ENCODE measurements at places on chromosomes 5 and 9.

DNA sequence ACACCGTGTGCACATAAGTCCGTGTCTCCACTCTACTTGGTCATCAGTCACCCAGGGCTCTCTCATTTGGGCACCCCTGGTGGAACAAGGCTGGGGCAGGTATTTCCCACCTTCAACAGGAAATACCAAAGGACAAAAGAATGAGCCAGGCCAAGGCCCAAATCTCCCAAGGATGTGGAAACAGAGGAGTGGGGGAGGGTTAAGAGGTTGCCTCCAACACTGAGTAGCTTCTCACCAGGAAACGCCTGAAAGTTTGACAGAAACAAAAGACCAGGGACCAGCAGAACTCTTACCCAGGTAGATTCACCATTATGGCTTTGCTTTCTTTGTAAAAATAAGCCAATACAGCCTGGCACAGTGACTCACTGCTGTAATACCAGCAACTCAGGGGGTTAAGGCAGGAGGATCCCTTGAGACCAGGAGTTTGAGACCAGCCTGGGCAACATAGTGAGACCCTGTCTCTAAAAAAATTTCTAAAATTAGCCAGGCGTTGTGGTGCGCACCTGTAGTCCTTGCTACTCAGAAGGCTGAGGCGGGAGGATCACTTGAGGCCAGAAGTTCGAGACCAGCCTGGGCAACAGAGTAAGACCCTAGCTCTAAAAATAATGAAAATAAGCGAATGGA is 12.7 kb downstream of the SLC1A3 start:
- no peak for DNase-seq

- DNase-seq = no peak
These were observed 216.3 kb downstream of the GADD45G start for GRCh38 chr9:89821081-89821480.

- DNase-seq = no peak
These were observed 9.5 kb downstream of the FBXO10 start for GRCh38 chr9:37566716-37567115.

GRCh38 chr9:90803860-90804593 is 2.4 kb downstream of the SYK start:
- DNase-seq = no peak

GRCh38 chr5:15092801-15093200 is 221.2 kb upstream of the ANKH start:
- no peak for DNase-seq

DNA sequence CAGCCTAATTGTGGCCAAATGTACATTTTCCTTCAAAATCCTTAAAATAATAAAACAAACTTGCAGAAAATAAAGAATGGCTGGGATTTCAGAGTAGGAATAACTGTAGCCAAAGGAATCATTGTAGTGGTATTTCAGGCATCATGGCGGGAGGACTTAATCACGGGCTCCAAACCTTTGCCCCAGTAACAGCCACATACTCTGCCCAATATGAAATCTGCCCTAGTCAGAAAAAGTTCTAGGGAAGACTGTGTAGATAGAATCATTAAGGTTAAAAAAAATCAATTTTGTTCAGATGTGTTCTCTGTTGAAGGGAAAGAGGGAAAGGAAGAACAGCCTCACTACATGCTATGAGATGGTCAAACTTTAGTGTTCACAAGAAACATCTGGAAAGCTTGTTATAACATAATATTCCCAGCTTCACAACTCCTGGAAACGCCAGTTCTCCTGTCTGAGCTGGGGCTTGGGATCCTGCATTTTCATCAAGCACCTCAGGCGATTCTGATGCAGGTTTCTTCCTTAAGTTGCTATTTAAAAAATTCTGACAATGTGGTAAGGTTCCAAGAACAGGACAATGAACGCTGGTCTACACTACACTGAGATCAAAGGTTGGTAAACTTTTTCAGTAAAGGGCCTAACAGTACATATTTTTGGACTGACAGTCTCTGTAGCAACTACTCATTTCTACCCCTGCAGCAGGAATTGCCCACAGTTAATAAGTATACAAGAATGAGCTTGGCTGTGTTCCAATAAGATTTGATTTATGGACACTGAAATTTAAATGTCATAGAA is 87.9 kb downstream of the CEMIP2 start:
- no peak for DNase-seq

GRCh38 chr9:89410641-89411350 is 87.1 kb downstream of the SEMA4D start:
- DNase-seq = no peak

- no peak for DNase-seq
These were observed 140.8 kb downstream of the FGF1 start for GRCh38 chr5:142544946-142545649.

- DNase-seq = peak; percentile 33
These were observed 14.8 kb upstream of the CEMIP2 start for GRCh38 chr9:71783120-71783523.

- no peak for DNase-seq
These were observed 142.7 kb downstream of the FBXL17 start for GRCh38 chr5:108238936-108239887.

GRCh38 chr5:18792145-18792544 is 1157.9 kb downstream of the TAF11L14 start:
- DNase-seq = no peak

GRCh38 chr9:121292801-121293241 is 24.9 kb downstream of the GSN start:
- DNase-seq = no peak

- DNase-seq = no peak
These were observed 67.1 kb downstream of the EPB41L4B start for GRCh38 chr9:109253637-109254284.

DNA sequence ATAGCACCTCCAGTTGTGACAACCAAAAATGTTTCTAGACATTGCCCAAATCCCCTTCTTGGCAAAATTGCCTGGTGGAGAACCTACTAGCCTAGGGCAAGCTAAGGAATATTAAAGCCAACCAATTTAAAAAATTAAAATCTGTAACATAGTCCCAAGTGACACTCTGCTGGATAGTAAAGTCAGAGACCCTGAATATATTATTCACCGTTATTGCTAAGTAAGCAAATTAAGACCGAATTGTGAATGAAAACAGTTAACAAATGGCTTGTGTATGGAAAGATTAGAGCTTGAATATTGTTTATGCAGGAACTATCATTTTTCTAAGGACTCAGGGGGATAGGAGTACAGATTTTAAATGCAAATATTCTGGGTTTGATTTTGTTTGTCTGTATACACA is 208.1 kb downstream of the DMAC1 start:
- no peak for DNase-seq

- no peak for DNase-seq
These were observed 481.4 kb upstream of the DAB2 start for GRCh38 chr5:39906146-39906545.

DNA sequence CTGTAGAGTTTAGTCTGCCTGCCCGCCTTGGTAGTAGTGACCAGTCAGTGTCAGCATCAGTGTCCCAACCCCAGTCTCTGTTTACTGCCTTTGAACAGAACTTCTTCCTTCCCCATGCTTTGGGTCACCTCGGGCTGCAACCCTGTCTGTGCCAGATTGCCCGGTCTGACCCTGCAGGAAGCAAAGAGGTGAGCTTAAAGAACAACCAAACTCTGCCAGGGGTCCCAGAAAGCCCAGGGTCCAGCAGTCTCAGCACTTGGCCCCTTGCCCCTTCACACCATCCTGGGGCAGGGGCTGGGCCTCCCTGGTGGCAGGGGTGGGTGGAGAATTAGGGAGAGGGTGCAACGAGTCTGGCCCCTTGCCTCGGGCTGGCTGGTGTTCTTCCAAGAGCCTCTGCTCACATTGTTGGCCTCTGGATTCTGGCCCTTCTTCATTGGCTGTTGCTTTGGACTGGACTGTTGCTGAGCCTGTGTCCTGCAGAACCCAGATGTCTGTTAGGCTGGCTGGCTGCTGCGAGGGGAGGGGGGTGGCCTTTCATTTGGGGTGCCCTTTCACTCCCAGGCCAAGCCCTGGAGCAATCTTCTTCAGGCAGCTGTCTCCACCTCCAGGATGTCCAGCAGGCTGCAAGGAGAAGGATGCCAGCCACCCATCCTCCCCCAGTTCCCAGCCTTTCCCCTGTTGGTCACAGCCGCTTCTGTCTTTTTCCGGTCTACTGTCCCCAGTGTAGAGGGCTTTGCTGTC is 51.2 kb downstream of the SAR1B start:
- no peak for DNase-seq

DNA sequence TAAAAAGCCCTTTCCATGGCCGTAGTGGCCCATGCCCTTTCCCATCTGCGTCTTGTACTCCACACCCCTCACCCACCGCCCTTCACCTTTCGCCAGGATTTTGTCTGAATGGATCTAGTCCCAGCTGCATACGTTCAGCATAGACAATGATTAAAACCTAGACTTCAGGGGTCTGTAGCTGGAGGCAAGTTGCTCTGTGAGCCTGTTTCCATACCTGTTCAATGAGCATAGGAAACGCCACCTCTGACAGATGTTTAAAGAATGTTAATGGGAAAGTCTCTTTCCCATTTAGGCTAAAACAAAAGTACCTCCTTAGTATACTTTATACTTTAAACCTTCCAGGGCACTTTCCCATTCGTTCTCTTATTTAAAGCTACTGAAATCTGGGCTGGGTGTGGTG is 105.7 kb downstream of the SPRY4 start:
- no peak for DNase-seq

DNA sequence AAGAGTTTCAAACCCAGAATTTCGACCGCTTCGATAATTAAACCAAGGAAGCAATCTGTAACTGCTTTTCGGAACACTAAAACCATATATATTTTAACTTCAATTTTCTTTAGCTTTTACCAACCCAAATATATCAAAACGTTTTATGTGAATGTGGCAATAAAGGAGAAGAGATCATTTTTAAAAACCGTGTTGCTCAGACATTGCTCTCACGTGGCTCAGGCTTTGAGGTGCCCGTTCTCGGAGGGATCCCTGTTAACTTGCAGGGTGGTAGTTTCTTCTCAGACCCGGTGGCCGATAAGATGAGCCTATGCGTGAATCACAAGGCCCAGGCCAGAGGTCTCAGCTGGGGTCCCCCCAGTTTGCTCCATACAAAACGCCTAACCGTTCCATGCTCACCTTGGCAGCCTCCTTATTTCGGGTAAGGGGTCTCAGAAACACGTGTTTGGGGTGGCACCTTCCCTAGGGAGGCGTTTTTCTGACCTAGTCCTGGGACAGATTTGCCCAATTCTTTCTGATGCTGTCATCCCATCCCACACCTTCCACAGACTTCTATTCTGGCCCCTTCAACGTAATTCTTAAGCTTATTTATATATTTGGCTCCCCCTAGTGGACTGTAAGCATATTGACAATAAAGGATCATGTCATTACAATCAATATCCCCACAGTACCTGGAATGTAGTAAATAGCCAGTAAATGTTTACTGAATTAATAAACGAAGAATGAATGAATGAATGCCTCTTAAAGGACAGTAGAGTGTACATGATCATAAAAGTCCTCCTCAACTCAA is 48.1 kb downstream of the THBS4 start:
- DNase-seq = peak; percentile 70

GRCh38 chr9:98356326-98356725 is 100.9 kb upstream of the TBC1D2 start:
- no peak for DNase-seq

DNA sequence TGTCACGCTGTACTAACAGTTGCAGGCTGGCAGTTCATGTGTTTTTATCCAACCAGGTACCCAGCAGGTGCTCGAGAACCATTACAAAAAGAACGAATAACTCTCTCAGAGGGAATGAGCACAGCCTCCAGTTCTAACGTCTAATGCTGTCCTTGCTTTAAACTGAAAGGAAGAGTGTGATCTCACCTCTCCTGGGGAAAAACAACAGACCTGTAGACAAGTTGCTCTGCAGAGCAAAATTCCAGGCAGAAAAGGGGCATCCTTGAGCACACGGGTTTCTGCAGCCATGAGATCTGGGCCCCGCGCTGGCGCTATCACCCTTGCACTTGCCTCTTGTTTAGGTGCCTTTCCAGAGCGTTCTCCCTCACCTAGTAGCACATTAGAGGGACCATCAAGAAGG is 92.5 kb upstream of the DNAH5 start:
- DNase-seq = no peak

DNA sequence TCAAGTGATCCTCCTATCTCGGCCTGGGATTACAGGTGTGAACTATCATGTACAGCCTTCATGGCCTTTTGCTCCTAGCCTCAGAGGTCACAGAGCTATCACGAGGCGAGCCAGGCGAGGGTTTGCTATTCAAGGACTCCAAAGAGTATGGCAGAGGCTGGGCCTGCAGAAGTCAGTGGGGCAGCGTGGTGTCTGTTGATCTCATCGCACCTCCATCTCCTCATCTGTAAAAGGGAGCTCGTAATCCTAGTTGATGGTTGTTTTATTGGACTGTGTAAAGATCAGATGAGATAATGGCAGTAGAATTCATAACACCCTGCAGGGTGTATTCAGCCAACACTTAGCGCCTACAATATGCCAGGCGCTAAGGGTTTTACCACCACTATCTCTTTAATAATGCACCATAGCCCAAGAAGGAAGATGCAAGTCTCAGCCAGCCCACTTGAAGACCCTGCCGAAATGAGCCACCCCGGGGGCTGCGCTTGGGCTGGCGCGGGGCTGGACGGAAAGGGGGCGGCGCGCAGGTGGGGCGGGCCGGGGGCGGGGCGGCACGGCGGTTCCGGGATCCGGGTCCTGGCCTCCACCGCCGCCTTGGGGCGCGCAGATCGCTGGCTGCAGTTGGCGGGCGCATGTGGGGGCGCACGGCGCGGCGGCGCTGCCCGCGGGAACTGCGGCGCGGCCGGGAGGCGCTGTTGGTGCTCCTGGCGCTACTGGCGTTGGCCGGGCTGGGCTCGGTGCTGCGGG is at the start of gene GALNT12:
TSS of gene GALNT12 (plus strand) at position 601 of the 744 bp plus-strand sequence. CDS start at position 630, 29 bp downstream.
- DNase-seq = peak; percentile 57

DNA sequence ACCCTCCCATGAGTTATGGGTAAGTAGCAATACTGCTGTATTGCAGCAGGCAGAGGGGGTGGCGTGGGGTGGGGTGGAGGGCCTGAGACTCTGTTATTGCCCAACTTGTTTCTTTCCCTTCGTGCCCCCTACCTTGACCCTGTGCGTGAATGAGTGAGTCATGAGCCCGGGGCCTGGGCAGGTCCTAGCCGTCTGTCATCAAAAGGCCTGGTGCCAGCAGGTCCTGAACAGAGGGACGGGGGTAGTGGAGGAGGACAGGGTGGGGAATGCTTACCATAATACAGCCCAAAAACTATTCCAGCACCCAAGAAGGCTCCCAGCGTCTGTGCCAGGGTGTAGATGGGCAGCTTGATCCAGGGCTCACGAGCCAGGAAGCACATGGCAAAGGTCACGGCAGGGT is 4.3 kb downstream of the AQP3 start:
- DNase-seq = no peak

GRCh38 chr9:112042769-112043168 is 132.3 kb downstream of the SUSD1 start:
- no peak for DNase-seq

- DNase-seq = no peak
These were observed 10.4 kb downstream of the SLC31A1 start for GRCh38 chr9:113231701-113232100.

GRCh38 chr9:124256517-124257069 is 1.2 kb upstream of the NEK6 start:
- DNase-seq = no peak

GRCh38 chr9:84991514-84991870 is 322.0 kb downstream of the NTRK2 start:
- peak; percentile 63 for DNase-seq

DNA sequence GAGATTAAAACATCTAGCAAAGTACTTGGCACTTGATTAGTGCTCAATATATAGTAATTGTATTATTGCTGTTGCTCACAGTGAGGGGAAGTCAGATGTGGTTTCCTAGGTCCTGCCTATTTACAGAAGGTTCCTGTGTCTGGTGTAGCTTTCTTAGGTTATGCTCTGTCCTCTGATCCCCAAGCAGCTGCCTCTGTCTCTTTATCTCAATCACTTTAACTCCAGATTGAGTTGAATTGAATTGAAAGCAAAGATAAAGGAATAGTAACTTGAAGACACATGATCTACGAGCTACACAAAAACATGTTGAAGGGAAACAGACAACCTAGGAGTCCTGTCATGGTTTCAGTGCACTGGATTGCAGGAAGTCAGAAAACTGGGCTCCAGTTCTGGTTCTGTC is 113.9 kb upstream of the ADAMTSL1 start:
- no peak for DNase-seq
